CD8-positive, alpha-beta memory T cell (primary cell): ENCODE measurements at places on chromosomes 1 and 21.

DNA sequence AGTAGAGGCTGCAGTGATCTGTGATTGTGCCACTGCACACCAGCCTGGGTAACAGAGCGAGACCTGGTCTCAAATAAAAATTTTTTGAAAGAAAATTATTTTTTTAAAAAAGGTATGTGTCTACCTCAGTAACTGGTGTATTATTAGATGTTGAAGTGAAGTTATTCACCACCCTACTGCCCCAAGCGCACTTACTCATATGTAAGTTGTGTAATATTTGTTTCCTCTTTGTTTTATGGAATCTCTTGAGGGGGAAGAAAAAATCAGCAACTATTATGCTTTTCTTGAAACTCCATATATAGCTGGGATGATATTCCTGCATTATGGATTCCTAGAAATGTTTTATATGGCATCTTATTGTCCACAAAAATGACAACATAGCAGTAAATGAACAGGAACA is 21.3 kb downstream of the RBM15 start:
- no peak overlapping the region for H3K27ac ChIP-seq
- DNase-seq, result no peak
- no peaks in the 10 kb centered on the region for H3K4me1 ChIP-seq
- no peak overlapping the region for H3K4me3 ChIP-seq
- peaks cover 4% of the 10 kb centered on the region for H3K36me3 ChIP-seq

DNA sequence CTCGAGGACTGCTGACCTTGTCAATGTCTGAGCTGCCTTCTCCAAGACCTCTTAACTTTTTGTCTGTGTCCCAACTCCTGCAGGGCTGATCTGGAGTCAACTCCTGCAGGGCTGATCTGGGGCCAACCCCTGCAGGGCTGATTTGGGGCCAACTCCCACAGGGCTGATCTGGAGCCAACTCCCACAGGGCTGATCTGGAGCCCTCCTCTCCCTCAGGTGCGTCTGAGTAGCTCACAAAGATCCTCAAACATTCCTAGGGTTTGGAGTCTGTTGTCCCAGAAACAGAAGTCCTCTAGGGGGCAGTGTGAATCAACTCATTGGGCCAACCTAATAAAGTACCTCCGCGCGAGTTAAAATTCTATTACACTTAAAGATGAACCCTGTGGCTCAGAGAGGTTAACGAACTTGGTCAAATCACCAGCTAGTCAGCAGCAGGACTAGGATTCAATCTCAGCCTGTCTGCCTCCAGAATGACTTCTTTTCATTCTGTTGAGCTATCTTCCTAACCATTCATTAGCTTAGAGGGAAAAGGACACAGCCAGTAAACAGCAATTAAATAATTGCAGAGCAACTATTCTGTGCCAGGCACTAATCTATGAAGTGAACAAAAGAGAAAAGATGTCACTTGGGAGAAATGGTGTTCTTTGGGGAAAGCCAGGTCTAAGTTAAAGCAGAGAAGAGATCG is 17.2 kb upstream of the RLF start:
- H3K27ac ChIP-seq, result no peak overlapping the region
- no peaks in the 10 kb centered on the region for H3K36me3 ChIP-seq
- no peak overlapping the region for H3K4me3 ChIP-seq
- no peaks in the 10 kb centered on the region for H3K4me1 ChIP-seq
- DNase-seq, result peak; percentile 59

DNA sequence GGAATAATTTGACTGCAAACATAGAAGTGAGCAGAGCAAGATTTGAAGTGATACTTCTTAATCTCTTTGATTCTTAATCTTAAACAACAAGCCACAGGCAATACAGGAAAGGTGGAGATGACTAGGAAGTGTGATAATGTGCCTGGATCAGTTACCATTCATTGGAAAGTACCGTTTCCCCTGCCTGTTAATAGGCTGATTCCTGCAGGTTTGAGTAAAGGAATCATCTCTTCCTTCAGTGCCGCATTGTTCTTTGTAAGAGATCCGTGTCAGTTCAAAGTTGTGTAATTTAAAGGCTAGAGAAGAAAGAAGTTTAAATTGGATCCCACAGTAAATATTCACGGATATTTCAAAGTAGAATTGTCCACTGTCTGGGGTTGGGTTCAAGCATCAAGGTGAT is 43.5 kb upstream of the BCL10 start:
- no peak overlapping the region for H3K4me3 ChIP-seq
- no peaks in the 10 kb centered on the region for H3K36me3 ChIP-seq
- peaks cover 8% of the 10 kb centered on the region for H3K27me3 ChIP-seq
- H3K4me1 ChIP-seq, result no peaks in the 10 kb centered on the region

DNA sequence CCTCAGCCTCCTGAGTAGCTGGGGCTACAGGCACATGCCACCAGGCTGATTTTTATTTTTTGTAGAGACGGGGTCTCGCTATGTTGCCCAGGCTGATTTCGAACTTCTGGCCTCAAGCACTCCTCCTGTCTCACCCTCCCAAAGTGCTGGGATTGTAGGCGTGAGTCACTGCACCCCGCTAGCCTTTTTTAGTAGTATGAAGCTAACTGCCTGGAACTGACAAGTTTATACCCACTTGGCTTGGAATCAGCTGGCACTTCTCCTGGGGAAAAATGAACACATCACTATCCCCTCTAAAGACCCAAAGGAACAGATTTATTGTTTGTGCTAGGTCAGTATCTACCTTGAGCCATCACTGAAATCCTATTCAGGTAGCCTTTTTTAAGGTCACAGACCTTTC is 19.0 kb downstream of the TMEM63A start:
- no peak overlapping the region for H3K4me3 ChIP-seq
- H3K4me1 ChIP-seq, result peaks cover 31% of the 10 kb centered on the region
- peaks cover 77% of the 10 kb centered on the region for H3K36me3 ChIP-seq
- no peak overlapping the region for H3K27ac ChIP-seq

GRCh38 chr21:41913230-41913629 is 34.1 kb upstream of the PRDM15 start:
- H3K36me3 ChIP-seq, result peaks cover 19% of the 10 kb centered on the region
- H3K4me1 ChIP-seq, result no peaks in the 10 kb centered on the region
- no peak overlapping the region for H3K27ac ChIP-seq
- no peak for DNase-seq
- H3K4me3 ChIP-seq, result no peak overlapping the region

GRCh38 chr1:56073206-56073605 is 506.2 kb downstream of the PLPP3 start:
- no peaks in the 10 kb centered on the region for H3K4me1 ChIP-seq
- no peak overlapping the region for H3K4me3 ChIP-seq
- DNase-seq, result no peak
- no peaks in the 10 kb centered on the region for H3K36me3 ChIP-seq
- H3K27ac ChIP-seq, result no peak overlapping the region
- no peaks in the 10 kb centered on the region for H3K27me3 ChIP-seq

- H3K4me1 ChIP-seq, result peaks cover 29% of the 10 kb centered on the region
- peak overlapping the region; percentile 89 for H3K4me3 ChIP-seq
- DNase-seq, result no peak
Observed at GRCh38 chr1:37858931-37859506, 373 bp downstream of the MTF1 start.

DNA sequence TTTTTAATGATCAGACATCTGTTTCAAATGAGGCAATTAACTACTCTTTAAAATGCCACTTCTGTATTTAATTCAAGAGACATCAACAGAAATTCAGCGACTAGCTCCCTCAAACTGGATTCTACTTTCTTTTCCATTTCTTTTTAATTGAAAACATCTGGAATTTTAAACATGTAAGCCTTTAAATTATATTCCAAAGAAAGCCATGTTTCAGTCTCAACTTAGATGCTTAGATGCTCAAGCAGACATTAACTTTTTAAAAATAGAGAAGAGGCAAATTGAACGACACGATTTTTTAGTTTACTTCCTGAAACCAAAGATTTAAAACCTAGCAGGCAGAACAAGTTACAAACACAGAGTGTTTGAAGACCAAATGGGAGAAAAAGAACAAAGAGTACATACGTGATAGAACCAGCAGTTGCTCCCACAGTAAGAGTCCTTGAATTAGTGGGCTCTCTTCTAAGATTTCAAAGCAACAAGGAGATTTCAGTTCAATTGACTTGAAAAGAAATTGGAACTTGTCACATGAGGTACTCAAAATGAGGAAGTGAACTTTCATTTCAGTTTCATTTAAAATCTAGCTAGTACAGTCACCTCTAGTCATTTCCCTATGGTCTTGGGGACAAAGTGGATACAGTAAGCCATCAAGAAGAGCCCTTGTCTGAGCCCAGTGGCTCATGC is at the start of gene CTSS:
TSS of gene CTSS (minus strand) at position 483 of the 681 bp plus-strand sequence. CDS start 1,015 bp downstream, outside the sequence.
- peak within 1 kb of the TSS; percentile 63 for H3K27ac ChIP-seq
- no peaks in the 10 kb centered on the region for H3K27me3 ChIP-seq
- peak within 1 kb of the TSS; percentile 61 for H3K4me3 ChIP-seq
- no peaks in the 10 kb centered on the region for H3K36me3 ChIP-seq

- no peaks in the 10 kb centered on the region for H3K36me3 ChIP-seq
- no peak overlapping the region for H3K4me3 ChIP-seq
- no peak overlapping the region for H3K27ac ChIP-seq
- no peaks in the 10 kb centered on the region for H3K27me3 ChIP-seq
- H3K4me1 ChIP-seq, result no peaks in the 10 kb centered on the region
Observed at GRCh38 chr1:87953121-87953520, 624.4 kb downstream of the LMO4 start.

DNA sequence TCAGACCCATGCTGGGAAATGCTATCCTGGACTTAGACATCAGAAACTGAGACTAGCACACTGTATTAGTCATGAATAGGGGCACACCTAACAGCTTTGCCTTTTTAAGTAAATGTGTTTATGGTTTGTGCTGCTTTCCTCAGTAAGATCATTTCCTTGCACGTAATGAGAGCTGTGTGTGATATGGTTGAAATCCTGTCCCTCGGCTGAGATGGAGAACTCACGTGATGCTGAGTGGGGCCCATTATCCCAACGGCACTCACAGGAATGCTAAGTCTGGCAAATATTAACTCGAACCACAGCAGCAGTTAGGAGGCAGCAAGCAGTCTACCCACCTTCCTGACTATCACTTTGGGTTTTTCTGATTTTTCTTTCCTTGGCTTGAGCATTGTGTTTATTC is 38.2 kb downstream of the BCL9 start:
- H3K27me3 ChIP-seq, result peaks cover 16% of the 10 kb centered on the region
- no peak for DNase-seq
- H3K4me3 ChIP-seq, result no peak overlapping the region
- H3K36me3 ChIP-seq, result no peaks in the 10 kb centered on the region

- no peaks in the 10 kb centered on the region for H3K36me3 ChIP-seq
- DNase-seq, result no peak
- H3K4me3 ChIP-seq, result no peak overlapping the region
- H3K27me3 ChIP-seq, result no peaks in the 10 kb centered on the region
- H3K27ac ChIP-seq, result peak overlapping the region; percentile 31
Observed at GRCh38 chr1:224503161-224504118, 68.8 kb upstream of the WDR26 start.

GRCh38 chr1:201348211-201348566 is 29.3 kb downstream of the TNNT2 start:
- no peaks in the 10 kb centered on the region for H3K4me1 ChIP-seq
- DNase-seq, result no peak
- no peak overlapping the region for H3K27ac ChIP-seq
- no peak overlapping the region for H3K4me3 ChIP-seq
- no peaks in the 10 kb centered on the region for H3K36me3 ChIP-seq
- peaks cover 6% of the 10 kb centered on the region for H3K27me3 ChIP-seq

DNA sequence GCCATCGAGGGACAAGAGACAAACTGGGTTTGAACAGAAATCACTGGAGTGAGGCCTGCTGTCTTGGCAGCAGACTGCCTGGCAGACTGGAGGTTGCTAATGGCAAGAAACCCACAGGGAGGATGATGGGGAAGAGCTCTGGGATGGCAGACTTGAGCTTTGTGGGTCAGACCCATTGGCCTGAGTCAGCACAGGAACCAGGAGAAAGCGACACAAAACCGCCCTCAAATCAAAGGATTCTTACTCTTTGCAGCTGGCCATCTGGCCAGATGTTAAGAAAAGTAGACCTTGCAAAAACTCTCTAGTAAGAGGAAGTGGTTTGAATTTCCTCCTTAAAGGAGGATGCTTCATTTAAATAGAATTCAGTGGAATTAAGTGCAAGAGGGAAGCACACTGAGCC is 195.2 kb upstream of the JUN start:
- H3K36me3 ChIP-seq, result no peaks in the 10 kb centered on the region
- no peak overlapping the region for H3K27ac ChIP-seq

GRCh38 chr1:94535879-94536278 is 5.7 kb downstream of the F3 start:
- H3K4me1 ChIP-seq, result no peaks in the 10 kb centered on the region
- H3K27ac ChIP-seq, result no peak overlapping the region
- no peak overlapping the region for H3K4me3 ChIP-seq
- no peak for DNase-seq
- no peaks in the 10 kb centered on the region for H3K27me3 ChIP-seq
- H3K36me3 ChIP-seq, result no peaks in the 10 kb centered on the region

- no peaks in the 10 kb centered on the region for H3K27me3 ChIP-seq
- DNase-seq, result no peak
- no peaks in the 10 kb centered on the region for H3K4me1 ChIP-seq
- peaks cover 7% of the 10 kb centered on the region for H3K36me3 ChIP-seq
Observed at GRCh38 chr1:229318056-229318455, 24.8 kb downstream of the CCSAP start.

DNA sequence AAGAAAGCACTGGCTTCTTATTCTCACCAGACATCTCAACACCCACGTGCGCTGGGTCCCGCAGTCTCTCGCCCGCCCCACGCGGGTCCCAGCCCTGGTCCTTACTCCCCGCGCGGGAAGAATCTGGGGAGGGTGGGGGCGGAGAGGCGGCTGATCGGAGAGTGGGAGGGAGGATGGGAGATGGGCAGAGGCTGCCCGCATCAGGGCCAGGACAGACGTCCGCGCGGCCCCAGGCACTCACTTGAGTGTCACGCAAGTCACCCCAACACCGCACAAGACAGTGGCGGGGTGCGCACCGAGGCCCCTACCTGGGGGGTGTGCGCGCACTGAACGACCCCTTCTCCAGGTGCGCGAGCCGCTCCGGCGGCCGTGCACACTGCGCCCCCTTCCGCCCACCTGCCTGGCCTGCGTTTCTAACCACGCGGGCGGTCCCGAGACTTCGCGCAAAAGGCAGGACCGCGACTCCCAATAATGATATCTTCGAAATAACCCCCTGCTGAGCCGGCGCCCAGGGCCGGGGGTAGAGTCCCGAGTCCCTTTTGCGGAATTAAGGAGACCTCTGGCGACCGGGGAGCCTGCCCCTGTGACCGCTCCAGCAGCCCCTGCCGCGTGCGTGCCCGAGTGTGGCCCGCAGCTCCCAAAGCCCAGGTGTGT is 6.0 kb upstream of the SIM2 start:
- H3K4me1 ChIP-seq, result no peaks in the 10 kb centered on the region
- H3K27ac ChIP-seq, result no peak overlapping the region
- no peak for DNase-seq
- H3K36me3 ChIP-seq, result no peaks in the 10 kb centered on the region
- no peak overlapping the region for H3K4me3 ChIP-seq

DNA sequence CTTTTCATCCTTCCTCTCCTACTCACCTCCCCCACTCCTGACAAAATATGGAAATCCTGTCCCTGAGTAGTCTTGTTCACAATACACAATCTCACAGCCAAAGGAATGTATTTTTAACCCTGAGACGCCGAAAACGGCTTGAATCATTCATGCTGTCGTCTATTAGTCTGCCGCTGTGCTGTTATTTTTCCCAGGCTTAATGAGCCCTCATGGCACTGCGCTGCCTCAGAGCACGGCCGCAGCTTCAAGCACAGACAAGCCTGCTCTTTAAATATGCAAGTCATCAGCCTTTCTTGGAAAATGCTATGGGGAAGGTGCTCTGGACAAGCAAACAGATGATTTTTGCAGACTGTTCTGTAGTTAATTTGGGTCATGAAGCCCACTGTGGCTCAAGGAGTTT is 302.7 kb downstream of the DISC1 start:
- no peak for DNase-seq
- H3K4me3 ChIP-seq, result no peak overlapping the region
- no peaks in the 10 kb centered on the region for H3K27me3 ChIP-seq
- no peaks in the 10 kb centered on the region for H3K36me3 ChIP-seq
